ENCODE measurements at places on chromosomes 5 and 9.
A peak's percentile ranks its signal among the peaks of the same experiment; 100 is the strongest.

DNA sequence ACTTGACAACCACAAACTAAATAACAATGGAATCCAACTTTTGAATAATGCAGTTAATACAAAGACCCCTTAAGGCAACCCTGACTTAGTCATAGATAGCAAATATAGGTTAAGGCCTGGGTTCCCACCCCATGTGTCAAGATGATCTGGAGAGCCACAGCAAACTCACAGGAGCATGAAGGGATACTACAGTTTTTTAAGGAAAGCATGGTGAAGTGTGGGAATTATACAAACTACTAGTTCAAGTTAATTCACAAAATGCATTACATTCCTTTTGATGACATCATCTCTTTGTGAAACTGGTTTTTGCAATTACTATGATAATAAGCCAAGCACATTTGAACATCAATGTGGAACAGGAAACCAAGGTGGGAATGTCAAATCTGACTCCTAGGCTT lies 50.6 kb downstream of the LHFPL2 start:
- DNase-seq = no peak

DNA sequence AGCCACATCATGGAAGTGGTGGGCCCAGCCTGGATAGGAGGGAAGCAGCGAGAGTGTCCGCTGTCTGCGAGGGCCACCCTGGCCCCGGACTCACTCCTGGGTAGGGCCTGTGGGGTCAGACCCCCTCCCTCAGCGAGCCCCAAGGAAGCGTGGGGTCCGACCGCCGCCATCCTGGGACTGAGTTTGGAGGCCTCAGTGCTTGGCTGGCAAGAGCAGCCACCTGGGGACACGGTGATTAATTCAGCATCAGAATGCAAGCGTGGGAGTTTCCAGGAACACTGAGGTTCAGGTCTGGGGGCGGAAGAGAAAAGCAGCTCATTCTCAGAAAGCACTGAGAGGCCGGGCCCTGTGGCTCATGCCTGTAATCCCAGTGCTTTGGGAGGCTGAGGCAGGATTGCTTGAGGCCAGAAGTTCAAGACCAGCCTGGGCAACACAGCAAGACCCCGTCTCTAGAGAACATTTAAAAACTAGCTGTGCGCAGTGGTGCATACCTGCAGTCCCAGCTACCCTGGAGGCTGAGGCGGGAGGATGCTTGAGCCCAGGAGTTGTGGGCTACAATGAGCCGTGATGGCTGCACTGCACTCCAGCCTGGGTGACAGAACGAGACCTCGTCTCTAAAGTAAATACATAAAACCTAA lies 18.3 kb upstream of the CAMSAP1 start:
- DNase-seq = no peak

DNA sequence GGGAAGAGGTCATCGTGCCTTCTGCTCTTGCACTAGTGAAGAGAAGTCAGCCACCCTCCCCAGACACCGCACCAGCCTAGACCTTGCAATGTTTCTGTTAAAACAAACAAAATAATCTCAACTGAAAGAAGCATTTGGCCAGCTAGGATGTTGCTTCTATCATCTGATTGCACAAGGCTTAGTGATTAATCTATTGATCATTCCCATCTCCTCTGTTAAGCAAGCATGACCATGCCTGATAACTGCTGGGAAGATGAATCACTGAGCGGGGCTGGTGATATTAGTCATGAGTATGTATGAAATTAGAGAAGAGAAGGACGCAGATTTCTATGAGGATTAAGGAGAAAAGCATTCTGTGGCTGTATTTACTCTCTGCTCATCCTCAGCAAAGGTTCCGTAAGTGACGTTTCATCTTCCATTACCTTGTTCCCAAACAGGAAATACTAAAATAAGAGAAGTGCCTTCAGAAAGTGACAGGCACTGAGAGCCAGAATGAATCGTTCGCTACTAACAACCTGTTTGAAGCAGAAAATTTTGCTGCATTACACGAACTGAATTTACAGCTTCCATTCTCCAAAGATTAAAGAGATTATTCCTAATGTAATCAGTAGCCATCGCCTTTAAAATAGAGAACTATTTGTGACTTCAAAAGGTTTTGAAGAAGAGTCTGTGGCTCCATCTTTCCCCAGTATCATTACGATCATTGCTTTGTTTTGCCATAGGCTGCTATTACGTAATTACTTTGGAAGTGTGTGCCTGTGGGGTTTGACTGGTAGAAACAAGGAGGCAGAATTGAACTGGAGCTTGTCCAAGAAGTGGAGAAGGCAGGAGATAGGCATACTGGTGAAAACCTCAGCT lies 219.1 kb downstream of the MED10 start:
- DNase-seq = no peak

GRCh38 chr9:103789686-103790085 lies 304.4 kb upstream of the SMC2 start:
- DNase-seq = peak; percentile 7

DNA sequence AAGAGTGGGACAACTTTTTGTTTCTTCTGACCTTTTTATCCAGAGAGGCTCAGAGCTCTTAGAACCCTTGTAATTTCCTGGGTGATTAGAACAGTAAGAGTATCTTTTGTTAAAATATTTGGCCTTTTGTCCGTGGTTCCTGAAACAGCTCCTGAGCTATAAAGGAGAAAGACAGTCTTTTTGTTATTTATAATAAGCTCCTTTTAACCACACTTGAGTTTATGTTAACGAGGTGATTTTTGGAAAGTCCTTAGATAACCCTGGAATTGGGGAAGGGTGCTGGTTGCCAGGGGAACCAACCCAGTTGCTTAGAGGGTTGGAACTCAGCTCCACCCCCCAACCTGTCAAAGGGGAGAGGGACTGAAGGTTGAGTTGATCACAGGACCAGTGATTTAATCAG lies 4.8 kb downstream of the ZNF483 start:
- DNase-seq = no peak

DNA sequence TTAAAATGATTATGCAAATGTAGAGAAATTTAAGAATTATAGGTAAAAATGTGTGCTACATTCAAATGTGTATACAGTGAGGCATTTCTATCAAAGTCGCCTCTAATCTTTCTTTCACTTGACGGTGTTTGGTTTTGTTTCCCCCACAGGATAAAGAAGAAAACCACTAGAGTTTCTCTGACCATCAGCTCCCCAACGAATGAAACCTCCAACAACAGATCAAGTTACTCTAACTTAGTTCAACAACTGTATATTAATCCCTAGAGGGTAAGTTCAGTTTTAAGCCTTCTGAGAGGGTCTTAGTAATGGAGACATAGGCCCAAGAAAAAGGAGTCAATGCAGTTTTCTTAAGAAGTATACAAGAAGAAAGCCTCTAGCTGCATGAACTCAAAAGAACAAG lies 11.5 kb upstream of the MYOT start:
- DNase-seq = no peak

GRCh38 chr5:42483472-42484154 lies 60.4 kb downstream of the GHR start:
- DNase-seq = no peak

DNA sequence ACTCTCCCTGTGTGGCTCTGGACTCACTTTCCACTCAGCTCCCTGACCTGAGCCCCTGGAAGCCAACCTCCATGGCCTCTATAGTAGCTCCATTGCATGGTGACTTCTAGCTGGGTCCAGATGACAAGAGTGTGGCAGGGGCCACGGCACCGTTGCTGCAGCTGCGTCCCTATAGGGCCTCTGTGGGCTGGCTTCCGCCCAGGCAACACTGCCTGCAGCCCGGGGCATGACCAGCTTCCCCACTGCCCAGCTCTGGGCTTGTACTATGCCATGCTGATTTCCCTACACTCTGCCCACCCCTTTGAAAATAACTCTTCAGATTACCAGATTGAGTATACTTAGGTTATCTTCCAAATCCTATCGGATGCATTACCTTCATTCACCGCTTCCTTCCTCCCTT lies 73.8 kb upstream of the NEURL1B start:
- DNase-seq = no peak

GRCh38 chr5:35408146-35408545 lies 177.9 kb upstream of the PRLR start:
- DNase-seq = no peak

DNA sequence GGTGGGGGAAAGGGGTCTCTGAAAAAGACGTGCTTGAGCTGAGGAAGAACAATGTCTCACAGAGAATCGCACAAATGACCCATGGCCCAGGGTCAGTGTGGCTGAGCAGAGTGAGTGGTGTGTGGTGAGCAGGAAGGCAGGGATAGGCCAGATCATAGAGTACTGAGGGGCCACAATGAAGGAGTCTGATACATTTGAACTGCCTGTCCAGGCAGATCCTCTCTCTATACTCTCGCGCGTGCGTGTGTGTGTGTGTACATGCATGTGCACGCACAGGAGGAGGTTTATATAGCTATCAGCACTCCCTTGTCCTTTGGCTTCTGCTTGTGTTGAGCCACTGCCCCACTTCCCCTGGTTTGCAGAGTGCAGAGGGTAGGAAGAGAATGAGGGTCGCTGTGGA lies 294.0 kb downstream of the ZNF608 start:
- DNase-seq = no peak

- DNase-seq = no peak
These were observed 365.2 kb downstream of the BRINP1 start for GRCh38 chr9:119003882-119004617.

DNA sequence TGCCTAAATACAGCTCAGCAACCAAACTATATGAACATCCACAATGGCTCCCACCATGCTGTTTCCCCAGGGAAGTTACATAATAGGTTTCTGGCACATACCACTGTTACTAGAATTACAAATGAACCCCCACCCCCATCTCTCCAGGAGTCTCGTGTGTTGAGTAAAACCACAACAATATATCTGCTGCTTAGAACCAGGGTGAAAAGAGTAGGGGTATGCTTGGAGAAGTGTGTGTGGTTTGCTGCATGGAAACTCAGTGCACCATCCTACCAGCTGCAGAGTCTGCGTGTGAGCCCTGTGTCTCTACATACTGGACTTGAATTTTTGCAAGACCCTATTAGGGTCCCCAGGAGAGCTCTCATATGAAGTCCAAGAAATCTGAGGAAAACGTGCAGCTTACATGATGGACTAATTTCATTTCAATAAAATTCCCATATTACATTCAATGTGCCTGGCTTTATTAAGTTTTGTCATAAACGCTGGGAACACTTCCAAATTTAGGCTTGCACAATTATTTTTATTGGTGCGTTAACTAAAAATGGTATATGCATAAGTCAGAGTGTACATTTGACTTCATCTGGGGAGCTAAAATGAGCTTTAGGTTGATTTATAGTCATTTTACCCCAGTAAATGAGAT lies 104.5 kb upstream of the NFIB start:
- no peak for DNase-seq

- no peak for DNase-seq
These were observed 125.0 kb downstream of the LHFPL2 start for GRCh38 chr5:78523314-78524193.

GRCh38 chr5:126000507-126000906 lies 422.7 kb upstream of the GRAMD2B start:
- DNase-seq = no peak
